Uterine smooth muscle cell (primary cell): ENCODE measurements at places on chromosomes 1 and 21. TPM values are rescaled to one million over a fixed set of nuclear protein-coding genes. Genes with fewer than 3 reads are reported as not detected.

The CPLANE2 gene
- 10.1 and 14.4 TPM in 2 replicates for total RNA-seq

The CCDC181 gene
- 1.2 and 2.0 TPM in 2 replicates for total RNA-seq

The AKR7A3 gene
- total RNA-seq: 0.44 and 0.62 TPM in 2 replicates

The PTPRC gene
- under 0.01 TPM in 1 of 2 replicates, not detected in the other for total RNA-seq

The CD84 gene
- total RNA-seq: not detected in 2 replicates

The TTC13 gene
- 16.6 and 17.9 TPM in 2 replicates for total RNA-seq

The GNPAT gene
- total RNA-seq: 58.4 and 65.0 TPM in 2 replicates

The IGFN1 gene
- 4.6 and 12.9 TPM in 2 replicates for total RNA-seq

The FCAMR gene
- not detected in 2 replicates for total RNA-seq

The TESK2 gene
- total RNA-seq: 0.77 and 1.4 TPM in 2 replicates

The GJA9 gene
- 0.11 and 0.12 TPM in 2 replicates for total RNA-seq

The ARMH1 gene
- 0.11 and 0.87 TPM in 2 replicates for total RNA-seq

The TNFSF4 gene
- 0.66 and 1.9 TPM in 2 replicates for total RNA-seq
